Skin of body (tissue), 3 donors: ENCODE measurements at places on chromosomes 13 and 19.

DNA sequence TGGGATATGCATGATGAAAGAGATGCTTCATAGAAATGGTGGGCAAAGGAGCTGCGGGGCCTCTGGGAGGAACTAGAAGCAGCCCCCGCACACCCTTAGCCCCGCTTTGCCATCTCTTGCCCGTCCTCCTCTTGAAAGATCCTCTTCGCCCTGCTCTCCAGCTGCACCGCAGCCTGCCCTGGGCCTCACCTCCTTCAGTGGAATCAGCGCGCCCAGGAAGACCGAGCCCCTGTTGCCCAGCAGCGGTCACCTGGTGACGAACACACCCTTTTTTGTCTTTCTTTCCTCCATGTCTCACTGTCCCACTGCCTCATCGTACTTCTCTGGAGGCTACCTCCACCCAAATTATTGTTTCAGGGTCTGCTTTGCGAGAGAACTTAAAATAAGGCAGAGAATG lies 807.6 kb downstream of the UQCRFS1 start:
- no peak for DNase-seq

DNA sequence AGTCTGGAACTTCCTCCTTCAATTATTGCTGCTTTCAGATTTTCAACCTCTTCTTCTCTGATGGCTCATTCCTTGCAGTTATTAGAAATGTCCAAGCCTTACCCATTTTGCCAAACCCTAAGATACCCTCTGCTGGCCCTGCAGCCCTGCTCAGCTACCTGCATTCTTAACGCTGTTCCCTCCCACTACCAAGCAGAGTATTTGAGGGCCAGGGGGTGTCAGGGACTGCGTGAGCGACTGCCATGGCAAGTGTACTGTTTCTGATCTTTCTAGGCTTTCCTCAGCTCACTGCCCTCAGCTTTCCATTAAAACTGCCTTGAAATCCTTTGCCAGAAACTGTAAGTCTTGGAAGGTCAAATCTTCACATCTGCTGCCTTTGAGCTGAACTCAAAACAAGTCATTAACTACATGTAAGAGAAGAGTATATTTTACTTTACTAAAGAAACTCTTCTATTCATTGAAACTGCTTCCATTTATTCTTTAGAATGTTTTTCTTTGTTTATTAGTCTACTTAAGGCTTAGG lies 41.0 kb downstream of the HS6ST3 start:
- no peak for DNase-seq

DNA sequence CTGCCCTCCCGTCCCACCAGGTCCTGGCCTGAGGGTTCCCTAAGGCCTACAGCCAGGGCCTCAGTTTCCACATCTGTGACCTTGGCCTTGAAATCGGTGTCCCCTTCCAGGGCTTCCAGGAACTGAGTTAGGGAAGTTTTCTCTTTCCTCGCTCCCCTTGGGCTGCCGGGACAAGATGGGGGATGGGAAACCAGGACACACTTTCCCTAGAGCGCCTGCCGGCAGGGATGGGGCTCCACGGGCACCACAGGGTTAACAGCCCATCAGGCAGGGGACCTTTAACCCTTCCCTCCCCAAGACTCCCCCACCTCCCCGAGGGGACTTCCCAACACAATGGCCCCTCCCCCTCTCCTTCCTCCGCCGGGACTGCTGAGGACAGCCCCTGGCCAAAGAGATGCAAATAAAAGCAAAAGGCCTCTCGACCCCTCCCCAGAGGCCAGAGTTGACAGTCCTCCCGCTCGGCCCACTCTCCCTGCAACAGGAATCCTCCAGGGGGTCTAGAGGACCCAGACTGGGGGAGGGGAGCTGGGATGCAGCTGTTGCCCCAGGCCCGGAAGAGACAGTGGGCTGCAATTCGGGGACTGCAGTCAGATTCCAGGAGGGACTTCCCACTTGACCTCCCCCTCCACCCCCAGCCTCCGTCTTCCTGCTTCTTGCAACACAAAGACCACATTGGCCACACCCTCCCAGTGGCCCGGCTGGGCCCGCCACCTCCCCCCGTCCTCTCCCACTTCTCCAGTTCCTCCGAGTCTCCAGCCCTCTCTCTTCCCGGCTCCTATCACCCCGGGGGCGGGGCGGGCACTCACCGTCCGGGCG lies 3.4 kb downstream of the BBC3 start:
- peak; percentile 73 for DNase-seq

- DNase-seq: no peak
These were observed 60.5 kb downstream of the CELF5 start for GRCh38 chr19:3284759-3285646.

- DNase-seq: no peak
These were observed 2.0 kb downstream of the PTBP1 start for GRCh38 chr19:799076-799881.

DNA sequence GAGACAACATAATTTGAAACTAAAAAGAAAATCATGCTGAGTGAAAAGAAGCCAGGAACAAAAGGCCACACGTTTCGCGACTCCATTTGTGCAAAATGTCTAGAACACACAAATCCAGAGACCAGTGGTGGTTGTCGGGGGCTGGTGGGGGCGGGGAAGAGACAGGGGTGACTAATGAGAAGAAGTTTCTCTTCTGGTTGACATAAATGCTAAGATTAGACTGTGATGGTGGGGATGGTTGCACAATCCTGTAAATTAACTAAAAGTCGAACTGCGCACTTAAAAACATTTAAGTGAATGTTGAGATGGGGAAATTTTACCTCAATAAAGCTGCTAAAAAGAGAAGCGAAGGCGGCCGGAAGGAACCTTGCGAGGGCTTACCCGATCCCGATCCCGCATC lies 7.1 kb downstream of the AKAP8 start:
- DNase-seq: no peak

GRCh38 chr13:46321494-46322225 lies 65.4 kb downstream of the RUBCNL start:
- peak; percentile 6 for DNase-seq

DNA sequence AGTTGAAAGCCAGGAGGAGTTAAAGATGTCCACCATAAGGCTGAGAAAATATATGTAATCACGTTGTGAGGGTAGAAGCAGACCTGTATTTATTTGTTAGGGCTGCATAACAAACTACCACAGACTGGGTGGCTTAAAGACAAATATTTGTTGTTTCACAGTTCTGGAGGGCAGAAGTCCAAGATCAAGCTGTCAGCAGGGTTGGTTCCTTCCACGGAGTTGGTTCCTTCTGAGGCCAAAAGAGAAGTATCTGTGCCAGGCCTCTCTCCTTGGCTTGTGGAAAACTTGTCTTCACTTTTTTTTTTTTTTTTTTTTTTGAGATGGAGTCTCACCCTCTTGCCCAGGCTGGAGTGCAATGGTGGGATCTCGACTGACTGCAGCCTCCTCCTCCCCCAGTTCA lies 73.7 kb upstream of the SLAIN1 start:
- no peak for DNase-seq
